ENCODE measurements at places on chromosomes 2 and 18.

DNA sequence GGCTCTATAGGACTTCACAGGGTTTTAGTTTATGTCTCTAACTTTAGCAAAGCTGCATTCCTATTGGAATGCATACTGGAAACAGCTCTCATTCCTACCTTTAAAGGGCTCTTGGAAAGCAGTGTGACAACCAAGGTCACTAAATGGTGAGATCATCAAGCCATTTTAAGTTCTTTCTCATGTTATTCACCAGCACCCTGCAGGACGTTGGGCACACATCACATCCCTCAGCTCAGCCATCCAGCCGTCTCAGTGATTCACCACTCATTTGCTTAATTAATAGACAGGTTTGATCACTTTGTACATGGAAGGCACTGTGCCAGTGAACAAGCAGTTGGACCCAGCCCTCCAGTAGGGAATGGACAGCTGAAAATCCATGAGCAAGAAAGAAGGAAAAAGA is 32.2 kb upstream of the RBM44 start:
- DNase-seq = no peak

DNA sequence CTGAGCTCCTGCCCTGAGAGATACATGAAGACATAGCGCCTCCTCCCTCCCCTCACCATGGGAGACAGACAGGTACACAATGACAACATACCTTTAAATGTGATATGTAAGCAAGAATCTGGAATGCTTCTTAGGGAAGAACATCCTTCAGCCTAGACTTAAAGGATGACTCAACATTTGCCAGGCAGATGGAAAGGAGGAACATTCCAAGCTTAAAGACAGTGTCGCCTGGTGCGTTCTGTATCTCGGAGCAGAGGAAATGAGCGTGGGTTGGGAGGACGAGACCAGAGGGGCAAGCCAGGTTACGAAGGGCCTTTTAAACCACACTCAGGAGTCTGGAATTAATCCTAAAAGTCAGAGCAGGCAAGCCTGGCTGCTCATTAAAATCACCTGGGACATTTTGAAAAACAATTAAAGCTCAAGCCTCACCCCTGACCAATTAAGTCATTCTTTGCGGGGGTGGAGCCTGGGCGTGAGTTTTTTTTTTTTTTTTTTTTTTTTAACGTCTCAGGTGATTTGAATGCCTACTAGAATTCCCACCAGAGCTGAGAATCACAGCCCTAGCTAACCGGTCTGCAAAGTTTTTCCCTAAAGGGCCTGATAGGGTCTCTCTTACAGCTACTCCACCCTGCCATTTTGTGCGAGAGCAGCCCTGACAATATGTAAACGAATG is 131.2 kb upstream of the SEC11C start:
- no peak for DNase-seq

- DNase-seq = no peak
These were observed 39.0 kb upstream of the TMEM131 start for GRCh38 chr2:98034745-98035144.

- no peak for DNase-seq
These were observed 112.7 kb downstream of the MCFD2 start for GRCh38 chr2:46802665-46803546.

DNA sequence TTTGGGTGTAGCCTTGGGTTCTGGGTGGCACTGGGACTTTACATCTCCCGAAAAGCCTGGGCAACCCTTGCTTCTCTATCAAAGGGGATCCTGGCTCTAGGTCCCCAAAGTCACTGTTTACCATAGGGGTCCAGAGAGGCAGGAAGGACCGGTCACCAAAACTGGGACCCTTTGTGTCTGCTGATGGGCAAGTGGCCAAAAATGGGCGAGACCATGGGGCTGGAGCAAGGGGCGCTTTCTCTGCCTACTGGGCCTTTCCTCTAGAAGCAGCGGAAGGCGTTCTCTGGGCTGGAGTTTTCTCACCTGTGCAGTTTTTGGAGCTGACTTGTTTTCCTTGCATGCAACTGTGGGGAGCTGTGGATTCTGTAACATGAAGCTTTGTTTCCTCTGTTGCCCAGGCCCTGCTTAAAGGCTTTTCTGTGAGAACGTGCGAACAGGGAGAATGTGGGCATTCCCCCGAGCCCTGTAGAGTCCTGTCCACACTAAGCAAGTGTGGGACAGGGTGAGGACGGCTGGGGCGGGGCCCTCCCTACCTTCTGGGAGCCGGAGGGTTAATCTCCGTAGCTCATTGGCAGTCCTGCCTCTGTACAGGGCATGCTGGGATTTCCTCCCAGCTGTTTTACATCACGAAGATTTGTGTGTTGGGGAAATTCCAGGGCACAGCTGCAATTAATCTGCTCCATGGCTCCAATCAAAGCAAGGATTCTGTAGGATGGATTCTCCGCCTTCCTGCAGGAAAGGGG is 50.2 kb downstream of the TGOLN2 start:
- DNase-seq = no peak

- no peak for DNase-seq
These were observed 264.2 kb downstream of the LNPK start for GRCh38 chr2:175737722-175738361.

DNA sequence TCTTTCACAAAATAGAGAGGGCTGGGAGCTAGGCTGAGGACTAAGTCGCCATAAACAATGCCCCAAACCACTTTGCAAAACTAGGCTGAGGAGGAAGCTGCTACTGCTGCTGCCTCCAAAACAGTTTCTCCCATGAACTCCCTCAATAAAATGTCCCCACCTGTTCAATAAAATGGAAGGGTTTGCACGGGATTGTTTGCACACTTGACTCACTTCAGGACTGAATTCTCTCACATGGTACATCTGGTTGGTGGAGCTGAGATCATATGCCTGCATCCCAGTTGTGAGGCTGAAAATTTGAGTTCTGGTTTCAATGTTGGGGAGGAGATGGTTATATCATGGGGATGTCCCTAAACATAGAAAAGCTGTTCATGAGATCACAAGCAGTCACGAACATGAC is 26.5 kb downstream of the NCKAP5 start:
- no peak for DNase-seq

DNA sequence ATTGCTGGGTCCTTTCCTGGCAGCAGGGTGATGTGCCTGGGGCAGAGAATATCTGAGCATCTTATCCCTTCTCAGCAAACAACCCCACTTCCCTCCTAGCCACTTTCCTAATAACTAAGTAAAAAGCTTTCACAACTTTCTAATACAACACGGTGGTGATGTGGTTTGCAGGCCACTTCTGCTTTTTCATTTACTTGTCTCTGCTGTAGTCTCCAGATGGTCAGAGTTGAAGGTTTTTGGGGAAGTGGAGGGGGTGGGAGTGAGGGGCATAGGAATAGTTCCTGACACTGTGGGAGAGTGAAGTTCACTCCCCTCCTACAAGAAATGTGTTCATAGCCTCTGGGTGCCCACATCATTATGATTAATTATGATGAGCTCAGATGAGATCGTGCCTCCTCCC is 11.6 kb downstream of the OXER1 start:
- peak; percentile 94 for DNase-seq

DNA sequence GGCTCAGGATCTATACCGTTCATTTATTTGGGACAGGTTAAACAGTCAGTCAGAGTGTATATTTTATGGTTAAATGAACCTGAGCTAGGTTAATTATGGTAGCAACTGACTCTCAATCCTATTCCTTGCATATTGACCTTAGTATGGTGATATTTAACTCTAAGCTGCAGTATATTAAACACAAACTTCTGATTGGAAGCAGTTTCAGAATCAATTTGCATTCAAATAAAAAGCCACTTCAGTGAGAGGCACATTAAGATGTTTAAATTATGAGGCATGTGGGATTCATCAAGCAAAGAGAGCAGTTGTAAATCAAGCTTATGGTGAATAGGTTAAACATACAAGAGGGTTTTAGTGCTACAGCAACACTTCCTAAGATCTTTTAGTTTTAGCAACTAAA is 40.4 kb downstream of the FRZB start:
- DNase-seq = no peak

Measured in suppressor macrophage treated with lipopolysaccharide for 1 hour (primary cell).